ENCODE measurements at places on chromosomes 6 and 20.
A peak's percentile ranks its signal among the peaks of the same experiment; 100 is the strongest.

- no peak for DNase-seq
Measured at GRCh38 chr20:16477632-16478031, 95.6 kb downstream of the KIF16B start.

- no peak for DNase-seq
Measured at GRCh38 chr6:42243046-42243445, 25.4 kb upstream of the MRPS10 start.

DNA sequence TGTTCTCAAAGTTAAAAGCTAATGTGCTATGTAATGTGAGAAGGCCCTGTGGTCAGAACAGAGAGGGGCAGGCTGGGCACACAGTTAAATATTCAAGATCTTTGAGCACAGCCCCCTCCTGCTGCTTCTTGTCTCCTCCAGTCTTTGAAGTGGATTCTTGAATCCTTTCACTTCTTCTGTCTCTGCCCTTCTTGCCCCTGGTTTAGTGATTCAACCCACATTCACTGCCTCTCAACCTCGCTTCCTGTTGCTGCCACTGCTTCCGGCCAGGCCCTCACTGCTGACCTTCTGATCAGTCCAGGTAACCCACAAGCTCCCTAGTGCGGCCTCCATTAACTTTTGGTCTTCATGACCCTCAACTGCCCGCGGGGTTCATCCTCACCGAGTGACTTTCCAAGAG is 417.3 kb upstream of the NOX3 start:
- no peak for DNase-seq

- no peak for DNase-seq
Measured at GRCh38 chr6:34462551-34462971, 3.3 kb upstream of the PACSIN1 start.

DNA sequence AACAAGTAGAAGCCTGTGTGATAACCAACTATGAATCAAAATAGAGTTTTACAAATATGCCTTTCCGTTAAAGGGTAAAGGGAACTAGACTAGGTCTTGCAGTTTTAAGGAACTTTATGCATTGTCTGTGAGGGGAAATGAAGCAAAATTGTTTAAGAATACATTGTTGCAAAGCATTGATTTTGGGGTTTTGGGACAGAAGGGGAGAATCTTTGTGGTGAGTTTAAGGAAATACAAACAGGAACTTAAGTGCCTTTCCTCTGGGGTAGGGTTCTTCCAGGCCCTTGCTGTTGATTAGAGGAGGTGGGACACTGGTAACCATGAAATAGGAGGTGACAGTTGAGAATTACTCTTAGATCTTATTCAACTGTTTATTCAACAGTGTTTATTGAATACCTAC is 4.7 kb downstream of the MAPK14 start:
- no peak for DNase-seq

DNA sequence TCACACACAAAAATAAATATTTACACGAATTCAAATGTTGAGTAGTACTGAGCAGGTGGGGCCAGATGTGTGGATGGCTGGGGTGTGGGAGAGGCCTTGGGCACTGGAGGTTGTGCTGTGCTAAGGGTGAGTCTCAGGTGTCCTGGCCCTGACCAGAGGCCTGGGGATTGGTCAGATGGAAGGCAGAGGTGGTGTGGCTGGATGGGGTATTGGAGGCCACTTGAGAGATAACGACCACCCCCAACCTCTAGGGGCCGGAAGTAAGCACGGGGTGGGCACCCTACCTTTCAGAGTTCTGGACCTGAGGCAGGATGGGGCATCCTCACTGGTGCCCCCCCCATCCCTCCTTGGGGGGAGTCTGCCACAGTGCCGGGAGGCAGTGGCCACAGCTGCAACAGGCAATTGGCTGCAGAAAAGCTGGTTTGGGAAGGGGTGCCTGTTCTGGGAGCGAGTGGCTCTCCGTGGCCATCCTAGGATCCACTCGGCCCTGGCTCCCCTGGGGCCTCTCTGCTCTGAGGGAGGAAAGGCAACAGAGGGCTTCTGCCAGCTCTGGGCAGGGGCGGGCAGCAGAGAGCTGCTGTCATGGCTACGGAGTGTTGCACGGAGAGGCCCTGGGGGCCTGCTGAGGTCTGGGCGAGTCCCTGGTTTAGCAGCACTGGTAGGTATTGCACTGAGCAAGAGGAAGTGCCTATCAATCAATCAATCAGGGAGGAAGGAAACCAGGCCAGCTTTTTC is 87.6 kb downstream of the ASXL1 start:
- no peak for DNase-seq

DNA sequence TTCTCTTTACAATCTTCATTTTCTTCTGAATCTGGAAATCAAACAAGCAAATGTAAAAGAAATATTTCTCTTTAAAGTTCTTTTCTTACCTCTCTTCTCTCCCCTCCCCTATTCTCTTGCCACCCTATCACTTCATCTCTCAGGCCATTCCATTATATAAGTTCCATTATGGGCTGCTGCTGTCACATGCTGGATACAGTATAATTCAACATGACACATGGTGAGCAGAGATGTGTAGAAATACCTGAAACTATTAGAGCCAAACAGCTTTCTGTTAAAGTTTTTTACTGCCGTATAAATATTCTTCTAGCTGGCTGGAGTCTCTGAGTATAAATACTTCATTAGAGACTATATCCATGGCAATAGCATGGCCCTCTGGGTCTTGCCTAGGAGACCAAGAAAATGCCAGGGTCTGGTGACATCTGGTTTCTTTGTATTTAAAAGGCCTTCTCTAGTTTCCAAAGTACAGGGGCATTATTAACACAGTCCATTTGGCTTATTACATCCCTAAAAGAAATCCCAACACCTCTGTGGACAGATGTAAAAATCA is 139.6 kb downstream of the TFAP2B start:
- no peak for DNase-seq

- no peak for DNase-seq
Measured at GRCh38 chr6:165515963-165516624, 146.9 kb downstream of the PDE10A start.

GRCh38 chr6:2988094-2988425 is 11.6 kb upstream of the NQO2 start:
- no peak for DNase-seq

- no peak for DNase-seq
Measured at GRCh38 chr6:46191961-46192360, 21.2 kb upstream of the ENPP5 start.

DNA sequence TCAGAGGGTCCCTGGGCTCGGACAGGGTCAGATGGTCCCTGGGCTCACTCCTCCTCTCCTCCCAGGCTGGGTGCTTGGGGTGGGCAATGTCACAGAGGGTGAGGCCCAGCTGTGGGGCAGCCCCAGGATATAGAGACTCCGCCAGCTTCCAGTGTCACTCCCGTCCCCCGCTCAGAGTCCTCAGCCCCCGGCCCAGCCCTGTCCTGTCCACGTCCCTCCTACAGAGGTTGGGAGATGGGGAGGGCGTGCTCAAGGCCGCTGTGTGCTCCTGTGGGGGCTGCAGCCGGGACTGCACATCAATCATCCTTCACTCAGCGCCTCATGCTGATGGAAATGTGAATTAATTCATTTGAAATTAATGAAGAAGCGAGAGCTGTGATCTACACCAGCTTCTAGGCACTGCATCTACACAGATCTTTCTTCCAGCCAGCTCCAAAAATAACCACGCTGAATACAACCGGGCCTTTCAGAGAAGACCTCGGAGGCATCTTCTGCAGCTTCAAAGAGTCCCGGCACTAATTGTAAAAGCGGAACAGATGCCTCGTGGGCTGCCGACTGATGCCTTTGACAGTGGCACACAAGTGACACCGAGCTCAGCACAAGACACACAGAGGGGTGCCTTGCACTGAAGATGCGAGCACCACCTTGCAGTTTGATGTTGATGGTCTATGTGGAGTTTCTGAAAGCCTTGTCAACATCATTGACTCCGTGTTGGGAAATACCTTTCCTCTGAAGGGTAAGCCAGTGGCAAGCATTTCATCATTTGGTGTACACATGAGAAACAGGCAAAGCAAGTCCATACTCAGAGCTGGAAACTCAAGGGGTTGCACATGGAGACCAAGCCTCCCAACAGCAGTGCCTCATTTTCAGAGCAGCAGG is 39.3 kb downstream of the DACT2 start:
- DNase-seq = no peak

GRCh38 chr6:80245043-80245442 is 138.6 kb downstream of the BCKDHB start:
- DNase-seq = no peak

GRCh38 chr6:87139236-87139635 is 16.1 kb upstream of the ZNF292 start:
- no peak for DNase-seq

GRCh38 chr6:110841266-110841665 is 26.0 kb upstream of the CDK19 start:
- no peak for DNase-seq

GRCh38 chr6:2410656-2411380 is 165.4 kb upstream of the GMDS start:
- DNase-seq = no peak

DNA sequence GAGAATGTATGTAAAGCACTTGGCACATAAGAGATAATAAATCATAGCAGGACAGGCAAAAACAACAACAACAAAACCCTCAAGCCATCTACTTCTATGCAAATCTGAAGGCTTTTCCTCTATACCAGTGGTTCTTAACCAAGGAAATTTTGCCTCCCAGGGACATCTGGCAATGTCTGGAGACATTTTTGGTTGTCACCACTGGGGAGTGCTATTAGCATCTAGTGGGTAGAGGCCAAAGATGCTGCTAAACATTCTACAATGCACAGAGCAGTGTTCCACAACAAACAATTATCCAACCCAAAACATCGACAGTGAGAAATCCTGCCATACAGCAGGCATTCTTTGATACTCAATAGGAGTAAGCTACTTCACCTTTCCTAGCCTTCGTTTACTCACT is 28.2 kb downstream of the NDRG3 start:
- DNase-seq = no peak

DNA sequence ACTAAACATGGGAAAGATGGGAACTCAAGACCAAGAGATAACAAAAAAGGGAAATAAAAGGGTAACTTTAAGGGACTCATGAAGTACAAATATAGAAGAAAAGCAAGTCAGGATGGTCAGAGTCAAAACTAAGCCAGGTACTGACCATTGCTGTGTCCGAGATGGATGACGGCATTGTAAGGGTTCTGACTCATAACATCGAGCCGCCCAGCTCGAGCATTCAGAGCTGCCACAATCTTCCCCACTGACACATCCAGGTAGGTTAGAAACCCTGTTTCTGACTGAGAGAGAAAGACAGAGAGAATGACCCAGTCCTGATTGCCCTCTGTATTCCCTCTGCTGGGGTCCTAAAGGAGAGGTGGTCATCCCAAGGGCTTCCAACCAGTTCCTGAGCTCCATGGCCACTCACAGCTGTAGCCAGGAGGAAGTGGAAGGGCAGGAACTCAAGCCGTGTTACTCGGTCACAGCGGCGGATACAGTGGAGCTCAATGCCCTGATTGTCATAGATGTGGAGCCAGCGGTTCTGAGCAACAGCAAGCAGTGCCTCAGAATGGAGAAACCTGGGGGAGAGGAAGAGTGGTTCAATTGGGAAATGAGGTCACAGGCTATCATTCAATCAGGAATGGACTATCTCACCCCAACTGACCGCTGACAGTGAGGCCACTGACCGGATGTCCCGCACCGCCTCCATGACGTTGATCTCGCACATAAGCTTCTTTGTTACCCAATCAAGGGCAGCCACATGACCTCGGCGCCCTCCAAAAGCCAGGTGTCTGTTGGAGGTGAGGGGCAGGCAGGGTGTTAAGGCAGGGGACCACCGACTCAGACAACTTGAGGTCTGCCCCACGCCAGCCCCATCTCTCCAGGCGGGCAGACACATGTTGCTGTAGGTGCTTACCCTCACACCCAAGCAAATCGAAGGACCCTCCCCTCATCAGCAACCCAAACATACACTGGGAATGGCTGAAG is 1.8 kb downstream of the WDR46 start:
- DNase-seq = no peak

GRCh38 chr20:48784273-48784641 is 43.5 kb downstream of the PREX1 start:
- no peak for DNase-seq

DNA sequence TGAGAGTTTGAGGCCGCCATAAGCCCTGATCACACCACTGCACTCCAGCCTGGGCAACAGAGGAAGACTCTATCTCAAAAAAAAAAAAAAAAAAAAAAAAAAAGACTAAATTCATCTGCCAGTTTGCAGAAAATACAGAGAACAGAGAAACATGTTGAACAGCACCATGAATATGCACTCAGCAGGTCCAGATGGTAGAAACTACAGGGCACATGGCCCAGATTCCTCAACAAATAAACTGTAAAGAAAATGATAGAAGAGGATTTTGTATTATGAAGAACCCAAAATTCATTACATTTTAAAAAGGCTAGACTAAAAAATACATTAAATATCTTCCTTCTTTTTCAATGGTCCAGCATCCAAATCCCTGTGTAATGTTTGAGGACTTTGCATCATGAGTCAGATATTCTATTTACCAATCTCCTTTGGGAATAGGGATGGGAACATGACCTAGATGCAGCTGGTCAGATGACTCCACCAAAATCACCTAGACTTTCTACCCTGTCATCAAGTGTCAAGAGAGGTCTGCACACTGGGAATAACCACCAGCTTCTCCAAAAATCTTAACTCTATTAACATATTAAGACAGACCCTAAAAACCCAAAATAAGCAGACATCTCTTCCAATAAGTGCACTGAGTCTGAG is 189.1 kb upstream of the TCF21 start:
- no peak for DNase-seq

GRCh38 chr6:34383161-34383631 is 9.3 kb downstream of the NUDT3 start:
- no peak for DNase-seq

GRCh38 chr6:36052097-36052496 is 24.5 kb downstream of the MAPK14 start:
- no peak for DNase-seq

DNA sequence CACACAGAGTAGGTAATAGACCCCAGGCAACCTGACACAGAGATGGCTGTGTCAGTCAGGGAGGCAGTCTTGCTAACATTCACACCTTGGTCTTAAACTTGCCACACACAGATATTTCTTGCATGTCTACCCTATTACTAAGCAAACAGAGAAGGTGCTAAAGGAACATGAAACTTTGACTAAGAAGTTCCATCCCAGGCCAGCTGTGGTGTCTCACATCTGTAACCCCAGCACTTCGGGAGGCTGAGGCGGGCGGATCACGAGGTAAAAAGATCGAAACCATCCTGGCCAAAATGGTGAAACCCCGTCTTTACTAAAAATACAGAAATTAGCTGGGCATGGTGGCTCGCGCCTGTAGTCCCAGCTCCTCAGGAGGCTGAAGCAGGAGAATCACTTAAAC is 222.4 kb upstream of the JARID2 start:
- no peak for DNase-seq

- peak; percentile 96 for DNase-seq
Measured at GRCh38 chr20:43187476-43188233, 2.1 kb downstream of the PTPRT start.

GRCh38 chr20:53581444-53582250 is 12.0 kb downstream of the ZNF217 start:
- no peak for DNase-seq

GRCh38 chr6:104941729-104942091 is 15.2 kb upstream of the LIN28B start:
- no peak for DNase-seq

GRCh38 chr6:27472182-27472616 is 706 bp downstream of the ZNF184 start:
- no peak for DNase-seq

GRCh38 chr6:146258206-146258605 is 229.3 kb downstream of the GRM1 start:
- DNase-seq = no peak

Data from 8988T (cell line).